Left colon (tissue), 2 donors: ENCODE measurements at places on chromosomes 3 and 15. TPM values are rescaled to one million over a fixed set of nuclear protein-coding genes. Genes with fewer than 3 reads are reported as not detected.

- no peak for DNase-seq
Observed at GRCh38 chr3:84724877-84725276, 233.9 kb upstream of the CADM2 start.

DNA sequence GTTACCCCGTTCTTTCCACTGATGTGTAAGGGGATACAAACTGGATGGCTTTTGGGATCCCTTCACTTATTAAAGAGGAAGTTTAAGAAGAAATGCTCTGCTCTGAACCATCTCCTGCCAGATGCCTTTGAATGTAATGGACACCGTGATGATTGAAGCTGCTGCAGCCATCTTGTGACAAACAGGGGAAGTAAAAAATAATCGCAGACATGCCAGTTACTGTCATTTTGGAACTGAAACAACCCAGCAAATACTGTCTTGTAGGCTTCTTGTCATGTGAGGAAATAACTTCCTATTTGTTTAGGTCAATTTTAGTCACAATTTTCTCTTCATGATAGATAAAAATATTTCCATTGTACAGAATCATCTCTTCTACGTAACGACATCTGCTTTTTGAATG, 224.0 kb downstream of the CHL1 start:
- no peak for DNase-seq

- no peak for DNase-seq
Observed at GRCh38 chr3:78726545-78726944, 1041.3 kb downstream of the ROBO1 start.

- no peak for DNase-seq
Observed at GRCh38 chr3:96734273-96735009, 80.0 kb upstream of the EPHA6 start.

DNA sequence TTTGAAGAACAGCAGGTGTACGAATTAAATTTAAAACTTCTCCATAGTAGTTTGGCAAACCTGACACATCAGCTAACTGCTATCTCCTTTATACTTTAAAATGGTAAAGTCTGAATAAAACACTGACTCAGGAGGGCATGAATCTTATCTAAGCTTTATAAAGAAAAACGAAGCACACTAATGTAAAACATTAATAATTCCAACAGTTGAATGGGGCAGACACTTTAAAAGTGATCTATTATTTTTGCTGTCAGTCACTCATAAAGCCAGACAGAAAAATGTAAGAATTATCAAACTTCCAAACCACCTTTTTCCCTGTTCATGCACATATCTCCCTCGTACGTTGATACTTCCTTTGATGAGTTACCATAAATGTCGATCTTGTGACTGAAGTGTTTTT, 2.6 kb downstream of the ARF4 start:
- no peak for DNase-seq

GRCh38 chr3:27368831-27369607, at the start of gene NEK10:
Gene NEK10, minus strand, starts transcription at chr3:27369383. Its CDS starts 16,501 bp downstream, at chr3:27352882.
- peak; percentile 90 for DNase-seq

DNA sequence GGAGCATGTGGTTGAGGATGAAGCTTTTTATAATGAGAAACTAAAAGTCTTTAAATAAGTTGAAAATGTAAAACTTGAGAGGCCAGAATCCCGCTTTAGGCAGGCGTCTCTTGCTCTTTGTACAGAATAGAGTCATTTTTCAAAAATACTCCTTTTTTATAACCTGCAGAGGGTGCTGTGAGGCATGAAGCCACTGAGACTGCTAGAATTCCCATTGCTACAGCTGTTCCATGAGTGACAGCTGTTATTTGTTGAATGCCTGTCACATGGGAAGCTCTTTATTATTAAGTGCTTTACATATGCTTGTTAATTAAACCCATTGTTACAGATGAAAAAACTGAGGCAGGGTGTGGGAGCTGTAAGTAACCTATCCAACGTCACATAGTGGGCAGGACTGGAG, 18.5 kb downstream of the MINAR1 start:
- no peak for DNase-seq

SLC51B gene
- total RNA-seq = 127 TPM

LRTM1 gene
- total RNA-seq = not detected
